ENCODE measurements at places on chromosomes 13 and 19.

DNA sequence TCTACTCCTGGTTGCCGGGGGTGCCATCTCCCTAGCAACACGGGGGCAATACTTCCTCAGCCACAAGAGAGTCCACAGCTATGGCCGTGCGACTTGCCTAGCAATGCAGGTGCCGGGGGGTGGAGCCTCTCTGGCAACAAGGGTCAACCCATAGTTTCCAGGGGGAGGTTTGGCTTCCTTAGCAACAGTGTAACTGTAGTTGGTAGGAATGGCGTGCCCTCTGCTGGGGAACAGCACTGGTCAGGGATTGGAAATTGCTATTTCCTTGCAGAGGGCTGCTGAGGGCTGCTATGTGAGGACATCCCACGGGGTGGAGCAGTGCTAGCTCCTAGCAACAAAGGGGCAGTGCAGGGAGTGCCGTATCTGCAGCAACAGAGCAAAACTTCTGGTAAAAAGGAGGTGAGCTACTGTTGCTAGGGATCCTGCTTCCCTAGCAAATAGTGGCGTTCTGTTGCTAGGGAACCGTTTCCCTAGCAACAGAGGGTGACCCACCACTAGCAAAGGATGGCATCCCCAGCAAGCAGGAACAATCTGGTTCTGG, 7.0 kb upstream of the TMC4 start:
- no peak for DNase-seq

- DNase-seq = peak; percentile 30
These were observed 11.4 kb upstream of the IGFL1 start for GRCh38 chr19:46218160-46218559.

DNA sequence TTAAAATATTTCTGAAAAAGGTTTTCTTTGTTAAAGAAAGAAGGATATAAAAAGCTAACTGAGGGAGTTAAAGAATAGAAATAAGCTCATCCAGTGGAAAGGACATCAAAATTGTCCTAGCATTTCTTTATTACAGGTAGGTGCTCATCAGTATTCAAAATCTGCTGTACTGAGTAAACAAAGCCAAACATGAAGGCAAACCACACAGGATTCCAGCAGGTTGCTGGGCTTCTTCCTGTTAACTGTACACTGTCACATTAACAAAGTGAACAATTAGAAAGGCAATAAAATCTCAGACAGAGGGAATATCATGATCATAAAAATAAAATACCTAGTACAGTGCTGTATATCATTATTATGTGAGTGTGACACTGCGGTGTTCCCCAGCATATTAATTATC, 1541.0 kb downstream of the SLITRK5 start:
- DNase-seq = no peak

GRCh38 chr13:99308471-99309087, 1.4 kb upstream of the GPR183 start:
- no peak for DNase-seq

DNA sequence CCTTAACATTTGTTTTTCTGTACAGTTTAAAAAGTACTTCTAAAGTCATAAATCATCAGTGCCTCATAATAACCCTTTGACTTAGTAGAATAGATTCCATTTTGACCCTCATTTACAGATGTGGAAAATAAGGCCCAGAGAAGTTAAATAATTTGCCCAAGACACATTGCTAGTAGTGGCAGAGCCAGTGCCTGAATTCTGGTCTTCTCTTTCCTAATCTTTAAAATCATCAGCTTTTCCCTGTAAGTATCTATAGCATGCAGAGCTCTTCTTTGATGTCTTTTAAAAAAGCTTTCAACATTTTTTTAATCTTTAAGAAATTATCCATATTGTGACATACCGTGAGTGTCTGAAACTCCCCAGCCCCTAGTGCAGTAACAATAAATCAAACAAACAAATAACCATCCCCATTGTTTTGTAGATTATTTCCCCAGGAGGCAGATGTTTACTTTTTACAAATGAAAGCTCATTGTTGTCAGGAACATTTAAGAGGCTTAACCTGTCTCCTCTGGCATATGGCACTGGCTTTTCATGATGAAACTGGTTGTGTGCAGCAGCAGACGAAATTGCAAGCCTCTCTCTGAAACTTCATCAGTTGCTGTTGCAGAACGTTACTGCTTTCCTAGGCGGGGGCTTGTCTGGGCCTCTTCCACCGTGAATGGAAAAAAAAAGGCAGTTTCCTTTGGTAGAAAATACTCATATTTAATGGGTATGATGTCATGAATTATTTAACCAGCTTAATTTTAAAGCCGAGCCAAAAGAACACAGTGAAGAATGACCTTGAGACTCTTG, 31.7 kb upstream of the PCDH8 start:
- DNase-seq = no peak

GRCh38 chr19:1025960-1026782, at the start of gene CNN2:
CNN2 (plus strand) TSS chr19:1026608; CDS start chr19:1026662, 54 bp downstream.
- peak; percentile 65 for DNase-seq

DNA sequence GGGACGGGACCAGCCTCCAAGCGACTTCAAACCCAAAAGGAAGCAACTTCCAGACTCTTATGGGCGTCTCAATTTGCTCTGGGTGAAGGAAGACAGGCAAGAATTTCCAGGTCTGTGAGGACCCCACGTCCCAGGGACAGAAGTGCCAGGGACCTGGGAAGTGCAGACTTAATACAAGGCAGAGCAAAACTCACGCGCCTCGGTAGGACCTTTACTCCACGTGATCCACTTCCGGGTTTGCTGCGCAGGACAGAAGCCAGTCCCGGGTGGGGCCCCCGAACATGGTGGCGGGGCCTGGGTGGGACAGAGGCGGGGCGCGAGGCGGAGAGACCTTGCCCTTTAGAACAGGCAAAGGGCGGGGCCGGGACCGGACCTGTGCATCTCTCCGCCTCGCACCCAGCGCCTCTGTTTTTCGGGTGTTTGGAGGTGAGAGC, 9.3 kb downstream of the ZNF611 start:
- no peak for DNase-seq

- no peak for DNase-seq
These were observed 515.7 kb downstream of the TBC1D4 start for GRCh38 chr13:74966275-74966674.

- DNase-seq = no peak
These were observed 39.6 kb downstream of the INSR start for GRCh38 chr19:7254590-7254989.

DNA sequence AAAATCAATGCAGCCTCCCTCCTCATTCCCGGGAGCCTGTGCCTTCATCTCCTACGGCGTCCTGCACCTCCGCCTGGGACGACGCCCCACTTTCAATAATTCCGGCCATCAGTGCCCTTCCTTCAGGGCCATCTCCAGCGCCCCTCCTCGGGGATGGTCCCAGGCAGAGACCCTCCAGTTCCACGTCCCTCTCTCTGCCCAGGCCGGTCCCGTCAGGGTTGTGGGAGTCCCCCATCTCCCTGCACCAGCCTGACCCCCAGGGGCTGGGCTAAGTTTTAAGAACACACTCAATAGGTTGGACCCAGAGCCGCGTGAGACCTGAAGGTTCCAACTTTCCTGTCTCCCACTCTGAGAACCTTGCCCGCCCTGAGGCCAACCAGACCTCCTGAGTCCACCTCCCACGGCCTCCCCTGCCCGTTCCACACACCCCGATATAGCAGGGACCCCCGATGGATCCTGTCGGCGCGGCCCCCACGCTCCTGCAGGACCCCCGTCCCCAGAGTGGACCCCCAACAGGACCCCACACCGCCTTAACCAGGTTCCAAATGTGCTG, 646 bp downstream of the TMEM161A start:
- no peak for DNase-seq

DNA sequence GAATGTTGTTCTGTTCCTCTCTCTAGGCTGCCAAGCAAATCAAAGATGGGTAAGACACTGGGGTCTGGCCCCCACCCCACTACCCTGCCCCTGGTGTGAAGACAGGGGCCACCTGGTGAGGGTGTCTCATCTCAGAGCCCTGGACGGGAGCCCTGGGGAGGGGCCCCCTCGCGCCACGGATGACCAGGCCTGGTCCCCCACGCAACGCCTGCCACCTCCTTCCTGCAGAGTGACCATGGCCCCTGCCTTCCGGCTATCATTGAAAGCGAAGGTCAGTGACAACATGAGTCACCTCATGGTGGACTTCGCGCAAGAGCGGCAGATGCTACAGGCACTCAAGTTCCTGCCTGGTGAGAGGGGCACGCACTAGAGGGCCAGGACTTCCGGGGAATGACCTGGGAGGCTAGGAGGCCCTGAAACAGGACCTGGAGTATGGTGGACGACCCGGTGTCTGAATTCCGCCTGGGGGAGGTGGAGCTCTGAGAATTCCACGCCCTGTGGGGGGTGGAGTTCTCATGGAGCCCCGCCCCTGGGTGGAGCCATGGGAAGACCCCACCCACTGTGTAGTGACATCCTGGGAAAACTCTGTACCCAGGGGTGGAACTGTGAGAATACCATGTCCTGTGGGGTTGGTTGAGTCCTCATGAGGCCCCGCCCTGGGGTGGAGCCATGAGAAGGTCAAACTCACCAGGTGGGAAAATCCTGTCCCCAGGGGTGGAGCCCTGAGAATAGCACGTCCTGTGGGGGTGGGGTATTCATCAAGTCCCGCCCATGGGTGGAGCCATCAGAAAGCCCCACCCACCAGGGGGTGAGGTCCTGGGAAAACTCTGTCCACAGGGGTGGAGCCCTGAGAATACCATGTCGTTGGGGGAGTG, 6.1 kb downstream of the FSD1 start:
- no peak for DNase-seq

Measured in stimulated activated CD4-positive, alpha-beta T cell treated with anti-CD3 and anti-CD28 coated beads, Interleukin-4, amount 100 ng/mL, for 48 hours (primary cell).